SK-N-DZ (cell line): ENCODE measurements at places on chromosomes 2 and 18.

DNA sequence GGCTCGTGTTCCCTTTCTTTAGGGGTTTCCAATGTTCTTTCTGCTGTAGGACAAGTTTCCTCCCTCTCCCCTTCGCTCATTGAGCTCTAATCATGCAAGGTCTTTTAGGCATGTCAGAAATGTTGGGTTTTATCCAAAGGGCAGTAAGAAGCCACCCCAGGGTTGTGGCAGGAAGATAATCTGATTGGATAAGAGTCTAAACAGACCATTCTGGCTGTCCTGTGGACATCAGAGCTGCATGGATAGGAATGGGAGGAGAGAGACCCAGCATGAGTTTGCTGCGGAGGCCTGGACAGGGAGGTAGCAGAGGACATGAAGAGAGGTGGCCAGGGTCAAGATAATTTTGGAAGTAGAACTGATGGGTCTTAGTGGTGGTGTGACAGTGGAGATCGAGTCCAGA, 88.2 kb downstream of the ACKR3 start:
- peak; percentile 8 for DNase-seq

GRCh38 chr18:37084912-37085311, 256.0 kb downstream of the KIAA1328 start:
- no peak for DNase-seq

GRCh38 chr2:129285012-129285411, 694.5 kb upstream of the RAB6C start:
- no peak for DNase-seq

GRCh38 chr2:27980242-27980641, 89.7 kb downstream of the BABAM2 start:
- no peak for DNase-seq

- no peak for DNase-seq
Observed at GRCh38 chr2:31378389-31378788, 36.2 kb downstream of the XDH start.

DNA sequence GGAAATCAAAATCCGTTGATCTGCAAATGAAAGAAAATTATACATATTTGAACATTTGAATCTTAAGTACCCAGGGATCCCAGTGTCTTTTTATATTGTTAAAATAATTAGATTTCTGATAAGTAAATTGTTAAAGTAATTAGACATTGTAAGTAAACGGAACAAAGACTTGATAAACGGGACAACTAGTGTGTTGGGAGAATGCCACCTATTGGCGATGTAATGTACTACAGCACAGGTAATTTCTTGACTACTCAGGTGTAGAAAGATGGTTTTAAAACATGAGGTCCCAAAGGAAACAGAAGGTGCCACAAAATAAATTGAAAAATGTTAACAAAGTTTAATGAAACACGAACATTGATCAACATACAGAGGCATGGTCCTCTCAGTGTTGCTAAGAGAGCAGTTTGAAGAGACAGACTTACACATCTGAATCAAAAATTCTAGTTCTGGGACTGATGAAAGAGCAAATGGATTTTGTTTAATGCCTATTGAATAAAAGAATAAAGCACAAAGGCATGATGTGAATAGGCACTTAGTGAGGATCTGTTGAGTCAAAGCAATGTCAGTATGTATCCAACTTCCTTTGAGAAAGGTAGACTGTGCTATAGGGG, 103.4 kb upstream of the RASGRP3 start:
- DNase-seq = peak; percentile 35

DNA sequence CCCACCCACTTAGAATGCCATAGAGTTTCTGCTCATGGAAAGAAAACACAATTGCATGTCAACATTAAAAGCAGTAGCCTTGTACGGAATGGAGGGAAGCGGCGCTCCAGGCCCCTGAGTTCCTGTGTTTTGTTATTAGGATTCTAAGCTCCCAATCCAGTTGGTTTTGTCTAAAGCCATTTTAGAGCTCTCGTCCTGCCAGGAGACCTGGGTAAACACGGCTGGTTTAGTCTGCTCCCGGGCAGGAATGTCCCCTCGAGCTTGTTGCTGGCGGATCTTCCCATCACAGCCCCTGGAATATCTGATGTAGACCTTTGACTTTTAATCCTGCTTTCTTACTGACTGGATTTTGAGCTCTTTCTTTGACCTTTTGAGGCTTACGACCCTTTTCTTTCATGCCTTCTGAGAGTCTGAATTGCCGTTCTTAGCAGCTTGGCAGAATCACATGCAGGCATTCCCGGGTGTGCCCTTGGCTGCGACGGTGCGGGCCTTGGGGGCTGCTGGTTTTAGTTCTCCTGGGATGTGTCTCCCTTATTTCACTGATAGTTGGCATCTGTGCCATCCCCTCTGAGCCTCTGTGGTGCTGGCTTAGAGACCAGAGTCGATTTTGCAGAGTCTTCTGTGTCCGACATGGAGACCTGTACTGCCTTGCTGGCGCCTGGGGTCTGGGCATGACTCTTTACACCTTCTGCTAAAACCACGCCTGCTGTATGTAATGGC, 25.4 kb downstream of the GREB1 start:
- DNase-seq = no peak

GRCh38 chr2:124646166-124646815, 621.2 kb downstream of the CNTNAP5 start:
- DNase-seq = no peak

- DNase-seq = no peak
Observed at GRCh38 chr2:767440-767839, 90.2 kb upstream of the TMEM18 start.

DNA sequence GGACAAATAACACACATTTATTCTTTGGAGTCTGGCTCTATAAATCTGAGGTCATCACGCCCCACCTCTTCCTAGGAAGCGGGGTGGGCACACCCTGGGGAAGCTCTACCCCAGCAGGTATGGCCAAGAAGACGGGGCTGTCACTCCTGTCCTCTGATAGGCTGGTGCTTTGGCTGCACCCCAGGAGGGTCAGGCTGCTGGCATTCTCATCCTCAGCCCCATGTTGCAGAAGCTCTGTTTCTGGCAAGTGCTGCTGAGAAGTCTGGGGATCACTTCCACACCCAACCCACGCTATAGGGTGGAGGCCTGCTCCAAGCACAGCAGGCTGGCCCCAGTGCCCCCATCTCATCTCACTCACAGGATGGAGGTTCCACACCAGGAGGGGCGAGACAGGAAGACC, 17.6 kb downstream of the ARHGEF4 start:
- DNase-seq = no peak

DNA sequence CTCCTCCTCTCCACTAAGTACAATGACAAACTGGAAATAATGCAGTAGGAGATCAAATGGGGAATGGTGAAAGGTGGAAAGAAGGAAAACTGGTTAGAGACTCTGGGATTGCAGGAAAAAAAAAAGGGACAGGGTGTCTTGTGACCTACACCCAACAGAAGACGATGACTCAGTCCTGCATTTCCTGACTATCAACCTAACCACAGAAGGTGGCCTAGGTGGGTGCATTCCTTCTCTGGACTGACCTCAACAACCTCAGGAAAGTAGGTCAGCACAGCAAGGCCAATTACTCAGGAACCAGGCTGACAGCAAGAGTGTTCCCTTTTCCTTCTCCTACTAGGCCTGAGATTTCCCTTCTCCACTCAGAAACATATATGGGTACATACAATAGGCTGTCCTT, 1386.4 kb upstream of the ZEB2 start:
- no peak for DNase-seq

- DNase-seq = no peak
Observed at GRCh38 chr18:76979111-76979751, 153.4 kb downstream of the MBP start.

DNA sequence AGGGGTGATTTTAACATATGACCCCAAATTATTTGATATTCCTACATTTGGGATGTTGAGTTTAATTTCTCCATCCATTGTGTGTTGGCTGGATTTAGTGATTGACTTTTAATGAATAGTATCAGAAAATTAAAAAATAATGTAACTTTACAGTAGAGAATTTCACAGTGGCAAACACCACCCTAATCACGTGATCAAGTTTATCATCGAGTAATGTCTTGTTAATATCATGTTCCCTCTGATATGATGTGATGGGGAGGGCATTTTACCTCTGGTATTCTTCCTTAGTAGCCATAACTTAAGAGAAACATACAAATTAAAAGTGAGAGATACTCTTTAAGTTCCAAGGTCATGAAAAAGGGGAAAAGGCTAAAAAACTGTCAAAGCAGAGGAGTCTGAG, 602.0 kb upstream of the CELF4 start:
- DNase-seq = no peak

- DNase-seq = no peak
Observed at GRCh38 chr2:641872-642815, 35.1 kb downstream of the TMEM18 start.

DNA sequence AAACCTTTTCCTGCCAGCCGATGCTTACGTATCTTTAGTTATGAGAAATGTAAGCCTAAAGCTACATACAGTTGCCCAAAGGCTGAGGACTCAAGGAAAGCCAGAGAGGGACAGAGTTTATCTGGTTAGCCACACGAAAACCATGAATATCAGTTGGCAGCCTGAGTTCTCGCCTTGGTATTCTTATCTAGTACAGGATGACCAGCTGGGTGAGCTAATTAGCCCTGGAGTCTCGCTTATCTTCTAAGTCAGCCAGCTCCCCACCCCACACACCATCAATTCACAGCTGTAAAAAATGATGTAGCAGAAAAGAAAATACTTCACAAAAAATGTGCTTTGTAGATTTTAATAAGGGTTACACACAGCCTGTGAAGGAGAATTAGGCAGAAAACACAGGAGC, 617.5 kb upstream of the SOX11 start:
- DNase-seq = no peak

DNA sequence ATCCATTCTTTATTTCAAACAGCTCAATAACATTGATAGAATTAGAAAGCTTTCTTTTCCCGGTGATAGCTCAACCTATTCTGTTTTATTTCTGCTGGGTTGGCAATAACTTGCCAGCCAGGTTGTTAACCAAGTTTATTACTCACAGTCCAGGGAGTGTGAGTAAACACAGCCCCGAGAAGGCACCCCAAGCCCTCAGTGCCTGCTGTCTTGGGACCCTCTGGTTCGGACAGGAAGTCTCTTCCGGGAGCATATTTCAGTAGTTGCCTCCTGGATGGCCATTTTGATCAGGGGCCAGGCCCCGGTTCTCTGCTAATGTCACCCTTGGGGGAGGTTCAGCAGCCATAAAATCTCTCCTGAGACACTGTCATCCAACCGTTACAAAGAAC, 176.8 kb downstream of the INO80D start:
- DNase-seq = no peak

- DNase-seq = no peak
Observed at GRCh38 chr2:12669036-12669435, 47.7 kb upstream of the TRIB2 start.

GRCh38 chr2:67652679-67653078, 255.5 kb downstream of the ETAA1 start:
- DNase-seq = no peak

- DNase-seq = no peak
Observed at GRCh38 chr18:67265464-67266245, 250.9 kb downstream of the DSEL start.

GRCh38 chr2:122754561-122754960, 999.1 kb downstream of the TSN start:
- DNase-seq = no peak

- no peak for DNase-seq
Observed at GRCh38 chr2:54858021-54858681, 134.7 kb downstream of the EML6 start.

- no peak for DNase-seq
Observed at GRCh38 chr18:50080932-50081560, 113.9 kb downstream of the MYO5B start.

DNA sequence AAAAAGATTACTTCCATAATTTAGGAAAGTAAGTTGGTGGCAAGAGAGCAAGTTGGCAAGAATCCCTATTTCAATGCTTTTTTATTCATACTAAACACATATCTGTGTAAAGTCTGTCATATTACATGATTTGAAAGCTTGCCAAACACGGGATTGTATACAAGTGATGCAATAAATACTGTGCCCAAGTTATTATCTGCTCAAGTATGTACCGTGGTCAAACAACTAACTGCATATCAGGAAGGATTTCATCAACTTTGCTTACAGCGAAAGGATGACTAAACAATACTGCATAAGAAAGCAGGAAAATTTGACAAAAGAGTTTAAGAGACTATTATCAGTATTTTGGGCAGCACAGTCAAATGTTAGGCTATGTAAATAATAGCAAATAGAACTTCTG, 69.6 kb upstream of the SCN1A start:
- no peak for DNase-seq

GRCh38 chr18:58354051-58354450, 274.8 kb downstream of the ALPK2 start:
- no peak for DNase-seq

- DNase-seq = no peak
Observed at GRCh38 chr2:73697606-73698005, 39.5 kb downstream of the TPRKB start.

- DNase-seq = no peak
Observed at GRCh38 chr2:40432921-40433483, 18.9 kb downstream of the SLC8A1 start.

GRCh38 chr2:30591186-30591585, 144.1 kb downstream of the LCLAT1 start:
- no peak for DNase-seq

GRCh38 chr2:80153151-80153550, 151.4 kb downstream of the LRRTM1 start:
- DNase-seq = no peak

DNA sequence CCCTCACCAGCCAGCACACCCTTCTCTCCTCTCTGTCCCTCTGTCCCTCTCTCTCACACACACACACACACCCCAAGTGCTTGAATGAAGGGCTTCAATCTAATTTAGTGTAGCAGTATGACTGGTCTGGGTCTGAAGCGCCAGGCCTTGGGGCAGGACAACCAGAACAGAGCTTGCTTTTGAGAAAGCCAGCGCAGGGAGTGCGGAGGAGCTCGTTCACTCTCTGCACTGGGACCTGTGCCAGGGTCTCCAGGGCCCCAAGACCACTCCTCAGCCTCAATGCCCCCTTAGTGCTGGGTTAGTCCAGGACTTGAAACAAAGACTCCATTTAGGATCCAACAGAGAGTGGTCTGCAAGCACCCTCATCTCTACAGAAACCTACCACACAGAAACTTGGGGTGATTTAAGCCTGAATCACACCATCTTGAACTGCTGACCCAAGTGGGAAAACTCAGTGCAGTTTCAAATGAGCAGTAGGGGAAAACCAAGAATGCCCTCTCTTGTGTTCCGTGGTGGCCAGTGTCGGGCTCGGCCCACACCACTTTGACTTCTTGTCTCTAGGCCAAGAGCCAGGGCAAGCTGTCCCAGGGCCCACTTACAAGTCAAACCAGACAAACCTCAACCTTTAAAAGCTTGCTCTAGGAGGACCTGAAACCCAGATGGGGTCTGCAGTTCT, 66.6 kb upstream of the WIPF1 start:
- DNase-seq = no peak

- DNase-seq = no peak
Observed at GRCh38 chr2:38778687-38779082, 675 bp downstream of the GEMIN6 start.

DNA sequence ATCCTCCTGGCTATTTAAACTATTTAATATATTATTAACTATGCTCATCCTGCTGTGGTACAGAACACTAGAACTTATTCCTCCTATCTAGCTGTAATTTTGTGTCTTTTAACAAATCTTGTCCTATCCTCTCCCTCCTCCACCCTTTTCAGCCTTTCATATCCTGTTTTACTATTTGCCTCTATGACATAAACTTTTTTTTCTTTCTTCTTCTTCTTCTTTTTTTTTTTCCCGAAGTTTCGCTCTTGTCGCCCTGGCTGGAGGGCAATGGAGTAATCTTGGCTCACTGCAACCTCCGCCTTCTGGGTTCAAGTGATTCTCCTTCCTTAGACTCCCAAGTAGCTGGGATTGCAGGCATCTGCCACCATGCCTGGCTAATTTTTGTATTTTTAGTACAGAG, 201.5 kb downstream of the LPIN1 start:
- no peak for DNase-seq

- no peak for DNase-seq
Observed at GRCh38 chr18:13181765-13182164, 36.8 kb upstream of the LDLRAD4 start.

GRCh38 chr2:202069170-202070067, 3.6 kb upstream of the KIAA2012 start:
- no peak for DNase-seq
